ENCODE measurements at places on chromosomes 2 and 18.

DNA sequence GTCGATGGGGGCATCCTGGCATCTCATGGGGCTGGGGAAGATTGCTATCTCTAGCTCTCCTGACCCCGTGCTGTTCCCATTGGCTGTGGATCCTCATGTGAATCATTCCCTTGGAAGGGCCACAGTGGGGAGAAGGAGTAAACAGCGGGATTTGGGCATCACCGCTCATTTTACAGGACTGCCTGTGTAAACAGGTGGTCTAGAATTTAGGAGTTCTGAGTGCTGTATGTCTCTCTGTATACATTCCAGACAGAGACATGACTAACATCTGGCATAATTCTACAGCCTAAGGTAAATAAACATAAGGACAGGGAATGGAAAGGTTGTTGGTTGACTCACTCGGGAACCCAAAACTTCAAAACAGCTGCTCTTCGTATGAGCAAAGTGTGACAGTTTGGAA, 92.7 kb downstream of the COPS8 start:
- no peak for DNase-seq

GRCh38 chr2:21535826-21536225, 412.1 kb downstream of the TDRD15 start:
- no peak for DNase-seq

DNA sequence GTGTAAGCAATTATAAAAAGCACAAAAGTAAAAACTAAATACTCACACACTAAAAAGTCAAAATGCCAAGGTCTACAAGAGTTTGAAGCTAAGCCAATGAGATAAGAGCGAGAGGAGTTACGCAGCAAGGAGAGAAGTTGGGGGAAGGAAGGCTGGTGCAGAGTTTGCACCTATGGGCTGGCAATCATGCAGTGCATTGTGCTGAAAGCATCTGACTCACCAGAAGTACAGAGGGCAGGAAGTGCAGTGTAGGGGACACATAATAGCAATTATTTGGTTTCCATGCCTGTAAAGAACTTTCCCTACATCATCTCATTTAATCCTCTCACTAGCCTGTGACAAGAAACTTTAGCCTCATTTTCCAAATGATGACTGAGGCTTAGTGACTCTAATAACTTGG, 142.7 kb upstream of the KYNU start:
- DNase-seq, result no peak

- DNase-seq, result no peak
These were observed 1506.6 kb downstream of the LRP1B start for GRCh38 chr2:140624200-140624599.

DNA sequence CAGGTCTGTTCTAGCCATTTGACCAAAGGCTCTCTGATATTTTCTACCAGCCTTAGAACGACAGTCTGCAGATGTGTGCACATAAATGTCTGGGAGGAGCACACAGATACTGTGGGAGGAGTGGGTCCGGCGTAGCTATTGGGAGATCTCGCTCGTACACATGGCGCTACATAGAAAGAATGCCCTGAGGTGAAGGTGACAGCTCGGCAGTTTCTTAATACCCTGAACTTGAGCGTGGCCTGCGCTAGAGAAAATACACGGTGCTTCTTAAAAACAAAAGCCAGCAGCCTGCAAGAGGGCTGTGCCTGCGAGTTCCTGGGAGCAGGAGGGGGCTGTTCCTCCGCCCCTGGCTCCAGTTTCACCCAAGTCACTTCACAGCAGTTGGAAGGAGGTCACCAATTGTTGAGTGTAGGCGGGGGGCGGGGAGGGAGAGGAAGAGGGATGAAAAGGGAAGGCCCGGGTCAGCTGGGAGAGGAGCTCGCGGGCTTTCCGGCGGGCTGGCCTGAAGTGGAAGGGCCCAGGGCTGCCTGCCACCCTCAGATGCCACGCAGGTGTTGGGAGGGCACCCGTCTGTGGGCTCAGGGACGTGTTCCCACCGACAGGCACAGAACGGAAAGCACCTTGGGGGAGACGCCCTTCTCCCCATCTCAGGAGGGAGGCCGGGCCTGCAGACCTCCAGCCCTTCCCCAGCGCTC, 124.7 kb upstream of the ZNF516 start:
- peak; percentile 87 for DNase-seq

DNA sequence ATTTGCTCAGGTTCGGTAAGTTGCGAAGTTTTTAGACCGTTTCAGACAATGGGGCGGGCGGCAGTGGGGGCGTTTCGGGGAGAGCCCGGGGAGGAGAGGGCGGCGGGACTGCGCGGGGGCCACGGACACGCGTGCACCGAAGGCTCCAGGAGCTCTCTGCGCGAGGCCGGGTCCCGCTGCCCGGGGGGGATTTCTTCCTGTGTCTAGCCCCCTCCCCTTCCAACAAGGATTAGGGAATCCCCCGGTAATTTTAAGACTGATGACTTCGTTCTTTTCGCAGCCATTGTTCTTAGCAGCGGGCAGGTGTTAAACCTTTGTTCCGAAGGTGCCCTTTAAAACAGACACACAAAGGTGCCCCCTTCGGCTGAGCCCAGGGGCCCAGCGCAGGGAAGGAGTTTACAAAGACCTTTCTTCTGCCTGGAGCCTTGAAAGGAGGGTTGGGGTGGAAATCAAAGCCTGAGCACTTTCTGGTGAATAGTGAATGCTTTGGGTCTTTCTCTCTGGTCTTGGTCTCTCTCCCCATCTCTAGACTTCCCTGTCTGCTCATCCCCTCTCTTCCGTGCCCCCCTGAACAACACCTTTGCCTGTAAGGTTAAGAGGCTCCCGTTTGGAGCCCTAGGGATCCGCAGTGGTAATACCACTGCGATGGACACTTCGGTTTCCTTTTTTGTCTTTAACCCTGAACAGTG, 2.1 kb downstream of the TRIB2 start:
- no peak for DNase-seq

DNA sequence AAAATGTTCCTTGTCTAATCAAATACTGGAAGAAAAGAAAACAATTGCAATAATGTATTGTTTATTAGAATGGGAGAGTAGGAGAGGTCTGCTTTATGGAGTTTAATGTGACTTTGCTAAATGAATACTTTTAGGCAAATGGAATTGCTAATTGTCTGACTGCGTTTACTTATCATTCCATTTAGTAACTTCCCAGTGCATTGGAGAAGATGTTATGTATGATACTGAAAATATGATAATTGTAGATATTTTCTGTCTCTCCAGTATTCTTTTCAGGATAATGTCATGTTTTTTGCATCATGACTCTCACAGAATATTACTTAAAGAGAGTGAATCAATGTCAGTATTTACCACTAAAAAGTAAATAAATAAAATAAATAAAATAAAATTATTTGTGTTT, 8.1 kb upstream of the ERBB4 start:
- no peak for DNase-seq

- no peak for DNase-seq
These were observed 12.9 kb downstream of the PREPL start for GRCh38 chr2:44348400-44348799.

- no peak for DNase-seq
These were observed 166.9 kb downstream of the ZNF516 start for GRCh38 chr18:76328140-76328539.

- no peak for DNase-seq
These were observed 1963.3 kb upstream of the PIK3C3 start for GRCh38 chr18:39991696-39992265.

GRCh38 chr2:66899648-66900047, 464.7 kb downstream of the MEIS1 start:
- DNase-seq, result no peak

DNA sequence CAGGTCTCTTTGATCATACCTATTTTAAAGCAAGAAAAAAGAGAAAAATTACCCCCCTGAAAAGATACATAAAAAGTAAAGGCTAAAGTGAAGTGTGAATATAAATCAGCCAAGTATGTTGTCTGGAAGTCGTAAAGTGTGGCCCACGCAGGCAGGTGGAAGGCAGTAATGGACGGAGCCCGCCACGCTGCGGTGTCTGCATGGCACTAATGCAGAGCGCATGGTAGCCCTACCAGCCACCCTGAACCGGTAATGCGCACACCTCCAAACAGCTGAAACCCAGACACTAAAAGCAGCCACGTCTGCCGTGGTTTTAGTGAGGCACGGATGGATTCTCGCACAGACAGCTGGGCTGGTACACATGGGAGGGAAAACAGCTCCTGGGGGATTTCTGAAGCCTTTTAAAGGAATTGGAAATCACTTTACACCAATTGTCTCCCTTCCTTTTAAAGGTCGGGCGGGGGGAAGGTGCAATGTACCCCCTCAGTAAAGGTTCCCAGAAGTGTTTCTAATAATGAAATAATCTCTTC, 615.2 kb downstream of the CNTNAP5 start:
- no peak for DNase-seq

GRCh38 chr18:9643549-9643948, 29.2 kb upstream of the PPP4R1 start:
- no peak for DNase-seq

- no peak for DNase-seq
These were observed 462 bp upstream of the OTOS start for GRCh38 chr2:240140920-240141319.

- no peak for DNase-seq
These were observed 25.5 kb upstream of the MYO3B start for GRCh38 chr2:170152421-170152820.

DNA sequence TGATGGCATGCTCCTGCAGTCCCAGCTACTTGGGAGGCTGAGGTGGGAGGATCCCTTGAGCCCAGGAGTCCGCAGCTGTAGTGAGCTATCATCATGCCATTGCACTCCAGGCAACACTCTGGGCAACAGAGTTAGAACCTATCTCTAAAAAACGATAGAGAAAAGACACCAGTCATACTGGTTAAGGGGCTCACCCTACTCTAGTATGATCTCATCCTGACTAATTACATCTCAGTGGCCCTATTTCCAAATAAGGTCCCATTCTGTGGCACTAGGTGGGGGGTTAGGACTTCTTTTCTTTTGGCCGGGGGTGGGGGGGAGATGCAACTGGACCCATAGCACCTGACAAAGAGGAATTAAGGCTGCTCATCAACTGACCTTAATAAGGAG, 163.2 kb upstream of the NCK2 start:
- no peak for DNase-seq

DNA sequence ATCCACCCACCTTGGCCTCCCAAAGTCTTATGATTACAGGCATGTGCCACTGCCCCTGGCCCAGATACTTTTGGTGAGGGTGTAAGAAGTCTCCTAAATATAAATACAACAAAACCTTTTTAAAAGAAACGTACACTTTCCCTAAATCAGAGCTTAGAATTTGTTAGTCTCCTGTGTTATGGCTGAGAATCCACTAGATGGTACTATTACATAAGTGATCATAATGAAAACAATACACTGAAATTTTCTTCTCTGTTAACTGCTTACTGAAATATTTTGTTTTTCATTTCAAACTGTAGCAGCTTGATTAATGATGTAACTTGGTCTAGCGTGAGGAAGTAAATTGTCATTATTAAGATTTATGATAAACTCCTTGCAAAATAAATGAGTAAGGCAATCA, 74.8 kb upstream of the FAM98A start:
- no peak for DNase-seq

GRCh38 chr2:68365087-68365486, at the start of gene PLEK:
Gene PLEK, plus strand, starts transcription at chr2:68365282. Its CDS starts 70 bp downstream, at chr2:68365352.
- DNase-seq, result no peak
